ENCODE measurements at places on chromosomes 5 and 9.
A peak's percentile ranks its signal among the peaks of the same experiment; 100 is the strongest.

- no peak for DNase-seq
Measured at GRCh38 chr9:19255821-19256220, 25.3 kb downstream of the DENND4C start.

GRCh38 chr5:167814828-167815227 lies 476.6 kb upstream of the WWC1 start:
- no peak for DNase-seq

DNA sequence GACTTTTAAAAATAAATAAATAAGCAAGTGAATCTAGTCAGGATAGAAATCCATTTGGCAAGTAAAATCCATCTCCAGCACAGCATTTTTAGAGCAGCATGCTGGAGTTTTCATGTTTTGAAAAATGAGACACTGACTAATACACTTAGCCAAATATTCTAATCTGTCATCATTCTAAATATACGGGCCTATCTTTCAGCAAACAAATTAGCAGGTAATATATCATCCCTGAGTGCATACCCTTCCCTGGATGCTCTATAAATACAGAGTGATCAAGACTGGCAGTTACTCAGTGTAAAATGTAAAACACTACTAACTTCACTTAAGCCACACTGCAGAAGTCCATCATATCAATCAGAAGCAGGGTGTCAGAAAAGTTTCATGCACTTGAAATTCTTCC lies 58.4 kb downstream of the MLLT3 start:
- DNase-seq: no peak

DNA sequence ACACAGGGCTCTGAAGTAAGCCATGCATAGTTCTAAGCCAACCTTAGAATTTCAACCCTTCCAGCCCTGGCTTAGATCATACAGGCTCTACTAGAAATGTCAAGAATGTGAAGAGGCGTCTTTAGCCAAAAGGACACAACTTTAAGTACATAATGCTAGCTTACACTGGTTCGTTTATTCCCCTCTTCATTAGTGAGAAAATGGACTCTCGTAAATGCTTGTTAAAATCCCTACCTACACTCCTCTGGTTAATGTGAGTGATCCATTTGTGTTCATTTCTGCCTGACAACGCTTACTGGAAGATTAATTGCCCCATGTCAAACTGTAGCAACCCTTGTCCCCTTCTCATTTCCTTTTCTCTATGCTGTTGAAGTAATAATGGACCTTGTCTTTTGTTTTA lies 149.3 kb upstream of the POU5F2 start:
- no peak for DNase-seq

GRCh38 chr9:90853945-90854344 lies 52.3 kb downstream of the SYK start:
- DNase-seq: no peak

DNA sequence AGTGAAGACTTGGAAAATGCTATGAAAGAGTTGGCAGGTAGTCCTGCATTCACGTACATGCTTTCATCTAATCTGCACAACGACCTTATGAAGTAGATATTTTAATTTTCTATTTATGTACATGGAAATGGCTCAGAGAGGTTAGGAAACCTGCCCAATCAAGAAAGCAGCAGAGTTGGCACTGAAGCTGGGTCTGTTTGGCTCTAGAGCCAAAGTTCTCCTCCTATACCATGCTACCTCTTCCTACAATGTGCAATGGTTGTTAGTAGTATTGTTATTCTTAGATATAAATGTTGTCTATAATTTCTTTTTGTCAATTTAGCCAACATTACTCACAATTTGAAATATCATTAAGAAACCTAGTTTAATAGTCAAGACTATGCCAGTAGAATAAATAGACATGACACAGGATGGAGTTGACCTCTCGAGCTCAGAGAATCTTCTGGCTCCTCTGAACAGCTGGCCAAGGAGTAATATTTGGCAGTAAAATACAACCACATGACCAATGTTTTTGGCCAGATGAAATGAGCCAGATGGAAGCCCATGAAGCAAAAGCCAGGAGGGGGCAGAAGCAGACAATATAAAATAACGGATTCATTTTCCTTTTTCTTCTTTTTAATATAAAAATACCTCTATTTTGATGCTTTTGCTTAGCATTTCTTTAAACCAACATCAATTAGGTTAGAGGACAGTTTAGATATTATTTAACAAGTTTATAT lies 542.3 kb downstream of the PDE4D start:
- no peak for DNase-seq

DNA sequence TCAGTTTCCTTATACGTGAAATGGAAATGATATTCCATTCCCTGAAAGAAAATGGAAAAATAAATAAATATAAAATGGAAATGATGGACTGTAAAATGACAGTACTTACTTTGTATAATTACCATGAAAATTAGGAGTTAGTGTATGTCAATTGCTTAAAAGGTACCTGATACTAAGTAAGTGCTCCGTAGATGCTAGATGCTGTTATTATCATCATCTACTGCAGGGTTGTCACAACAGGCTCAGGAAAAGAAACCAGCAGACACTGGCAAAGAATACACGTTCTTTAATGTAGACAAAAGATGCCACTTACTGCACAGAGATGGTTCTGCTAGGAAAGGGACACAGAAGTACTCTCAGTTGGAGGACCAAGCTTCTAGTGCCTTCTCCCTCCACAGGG lies 64.0 kb upstream of the KCNN2 start:
- DNase-seq: no peak

DNA sequence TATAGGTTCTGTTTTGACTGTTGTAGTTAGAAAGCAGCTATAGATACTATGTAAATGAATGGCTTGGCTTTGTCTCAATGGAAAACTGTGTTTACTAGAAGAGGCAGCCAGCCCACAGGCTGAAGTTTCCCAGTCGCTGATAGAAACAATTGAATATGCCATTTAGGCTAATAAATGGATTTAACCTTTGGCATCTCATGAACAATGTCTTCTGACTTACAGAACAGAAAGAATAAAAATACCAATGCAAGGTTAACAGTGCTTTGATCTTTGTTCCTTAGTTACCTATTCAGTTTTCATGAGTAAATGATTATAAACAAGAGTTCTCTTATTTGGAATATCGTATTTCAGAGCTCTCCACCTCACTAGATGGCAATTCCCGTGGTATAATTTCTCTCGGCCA lies 120.6 kb downstream of the PAM start:
- no peak for DNase-seq

GRCh38 chr5:135996611-135997010 lies 32.2 kb upstream of the TGFBI start:
- DNase-seq: no peak

DNA sequence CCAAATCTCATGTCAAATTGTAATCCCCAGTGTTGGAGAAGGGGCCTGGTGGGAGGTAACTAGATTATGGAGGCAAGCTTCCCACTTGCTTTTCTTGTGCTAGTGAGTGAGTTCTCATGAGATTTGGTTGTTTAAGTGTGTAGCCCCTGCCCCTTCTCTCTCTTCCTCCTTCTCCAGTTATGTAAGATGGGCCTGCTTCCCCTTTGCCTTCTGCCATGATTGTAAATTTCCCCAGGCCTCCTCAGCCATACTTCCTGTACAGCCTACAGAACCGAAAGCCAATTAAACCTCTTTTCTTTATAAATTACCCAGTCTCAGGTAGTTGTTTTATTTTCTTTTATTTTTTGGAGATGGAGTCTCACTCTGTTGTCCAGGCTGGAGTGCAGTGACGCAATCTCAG lies 18.2 kb upstream of the TXNDC8 start:
- DNase-seq: no peak

- no peak for DNase-seq
Measured at GRCh38 chr9:82038897-82039296, 50.3 kb downstream of the SPATA31D1 start.

DNA sequence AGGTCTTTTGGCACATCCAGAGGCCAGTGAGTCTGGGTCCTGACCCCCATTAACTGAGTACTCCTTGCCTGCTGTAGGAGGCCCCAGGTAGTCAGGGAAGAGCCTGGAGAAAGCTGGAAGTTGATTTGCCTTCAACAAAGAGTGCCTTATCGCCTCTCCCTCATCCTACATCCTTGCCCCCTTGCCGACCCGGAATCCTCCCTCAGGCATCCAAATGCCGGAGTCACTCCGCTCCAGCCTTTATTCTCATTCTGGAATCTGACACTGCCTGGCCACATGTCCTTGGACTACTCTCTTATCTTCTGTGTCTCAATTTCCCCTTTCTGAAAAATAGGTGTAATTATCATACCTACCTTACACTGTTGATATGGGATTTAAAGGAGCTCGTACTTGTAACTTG lies 39.1 kb upstream of the KLF4 start:
- no peak for DNase-seq

DNA sequence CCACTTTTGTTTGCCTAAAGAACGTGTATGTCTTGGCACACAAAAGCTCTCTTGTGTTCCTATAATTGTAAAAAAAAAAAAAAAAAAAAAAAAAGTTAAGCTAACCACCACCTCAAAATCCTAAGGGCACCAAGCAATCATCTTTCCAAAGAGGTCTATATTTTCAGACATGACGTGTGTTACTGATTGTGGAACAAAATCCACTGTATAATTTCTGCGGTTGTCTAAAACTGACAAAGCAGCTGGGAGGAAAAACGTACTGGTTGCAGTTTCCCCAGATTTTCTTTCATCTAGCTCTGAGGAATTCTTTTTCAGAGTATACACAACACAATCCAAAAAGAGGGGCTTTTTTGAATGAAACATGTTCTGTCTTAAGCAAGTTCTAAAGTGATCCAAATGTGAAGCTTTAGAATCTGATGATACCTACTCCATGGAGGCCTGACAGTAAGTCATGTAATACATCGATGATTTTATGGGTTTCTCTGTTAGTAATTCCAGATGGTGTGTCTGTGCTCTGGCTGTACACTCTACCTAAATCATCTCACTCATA lies 375.6 kb upstream of the NUDT12 start:
- DNase-seq: no peak

- no peak for DNase-seq
Measured at GRCh38 chr9:35882996-35883395, 12.8 kb upstream of the OR13J1 start.

DNA sequence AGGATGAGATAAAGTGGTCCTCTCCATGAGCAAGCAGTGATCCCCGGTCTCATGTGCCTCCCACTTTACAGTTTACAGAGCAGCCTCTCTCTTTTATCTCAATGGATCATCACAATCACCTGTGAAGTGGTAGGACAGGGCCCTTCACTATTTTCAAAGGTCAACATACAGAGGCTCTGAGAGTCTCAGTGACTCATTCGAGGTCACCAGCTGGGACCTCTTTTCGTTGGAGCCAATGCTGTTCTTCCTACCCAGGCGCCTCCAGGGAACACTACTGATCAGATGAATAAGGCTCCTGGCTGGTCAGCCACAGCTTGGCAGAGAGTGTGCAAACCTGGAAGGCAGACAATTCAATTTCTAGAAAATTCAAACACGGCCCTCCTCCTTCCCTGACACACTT lies 16.6 kb downstream of the GGTA1 start:
- DNase-seq: no peak

DNA sequence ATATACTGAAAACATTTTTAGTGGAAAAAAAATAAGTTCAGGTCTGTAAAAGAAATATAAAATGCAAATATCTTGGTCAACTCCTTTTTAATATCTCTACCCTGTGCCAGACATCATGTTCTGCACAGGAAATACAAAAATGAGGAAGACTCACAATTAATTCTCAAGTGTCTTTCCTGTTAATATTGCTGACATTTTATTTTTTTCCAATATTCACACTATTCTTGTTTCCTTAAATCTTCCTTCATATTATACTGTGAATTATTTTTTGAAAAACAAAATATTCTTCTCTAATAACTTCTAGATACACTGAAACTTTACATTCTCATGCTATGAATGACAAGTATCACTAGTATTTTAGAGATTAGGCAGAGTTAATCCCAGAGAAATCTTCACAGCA lies 334.7 kb upstream of the FTMT start:
- DNase-seq: no peak

GRCh38 chr5:63820577-63820976 lies 141.7 kb downstream of the HTR1A start:
- no peak for DNase-seq

DNA sequence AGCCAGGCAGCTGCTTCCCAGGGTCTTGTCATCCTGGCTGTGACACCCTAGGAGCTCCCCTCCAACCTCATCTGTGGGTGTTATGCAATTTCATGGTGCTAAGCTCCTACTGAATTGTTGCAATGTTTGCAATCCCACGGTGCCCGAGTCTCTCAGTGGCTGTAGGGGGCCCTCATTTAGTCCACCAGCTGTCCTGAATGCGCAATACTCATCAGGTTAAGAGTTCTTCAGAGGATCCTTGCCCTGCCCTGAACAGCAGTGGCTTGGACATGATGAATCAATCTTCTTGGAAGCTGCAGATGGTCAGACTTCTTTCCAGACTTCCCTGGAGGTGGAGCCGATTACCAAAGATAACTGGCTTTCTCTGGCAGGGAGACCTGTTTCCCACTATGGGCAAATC lies 584.1 kb downstream of the CCDC171 start:
- DNase-seq: no peak

DNA sequence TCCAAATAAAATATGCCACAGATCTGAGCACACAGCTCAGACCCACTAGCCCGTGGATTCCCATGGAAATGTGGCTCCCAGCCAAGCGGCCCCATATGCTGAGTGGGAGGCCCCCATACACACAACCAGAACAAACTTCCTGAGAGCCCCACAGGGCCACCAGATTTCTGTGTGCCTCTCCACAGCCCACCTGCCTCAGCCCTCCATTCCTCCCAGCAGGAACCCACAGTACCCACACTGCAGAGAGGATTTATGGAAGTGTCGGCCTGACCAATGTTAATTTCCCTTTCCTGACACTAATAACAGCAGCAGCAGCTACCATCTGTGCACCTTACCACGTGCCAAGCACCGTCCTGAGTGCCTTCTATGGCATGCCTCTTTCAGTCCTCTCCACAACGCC lies 99.3 kb upstream of the SPOCK1 start:
- no peak for DNase-seq

- no peak for DNase-seq
Measured at GRCh38 chr5:136054142-136055019, 25.6 kb downstream of the TGFBI start.

GRCh38 chr9:89743216-89743572 lies 138.4 kb downstream of the GADD45G start:
- DNase-seq: peak; percentile 12

DNA sequence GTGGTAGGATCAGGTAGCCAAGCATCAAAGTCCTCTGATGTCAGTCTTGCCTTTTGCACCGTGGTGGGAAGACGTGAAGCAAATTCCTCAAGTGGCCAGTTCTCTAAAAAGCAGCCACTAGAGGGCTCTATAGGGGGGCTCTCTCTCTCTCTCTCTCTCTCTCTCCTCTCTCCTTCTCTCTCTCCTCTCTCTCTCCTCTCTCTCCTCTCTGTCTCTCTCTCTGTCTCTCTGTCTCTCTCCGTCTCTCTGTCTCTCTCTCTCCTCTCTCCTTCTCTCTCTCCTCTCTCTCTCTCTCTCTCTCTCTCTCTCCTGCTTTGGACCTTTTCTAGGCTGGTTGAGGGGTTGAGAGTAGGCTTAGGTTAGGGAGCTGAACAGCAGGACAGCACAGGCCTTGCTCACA lies 13.9 kb upstream of the OSMR start:
- DNase-seq: no peak
